ENCODE measurements at places on chromosomes 4 and X.

GRCh38 chrX:114964374-114964773, 53.0 kb downstream of the IL13RA2 start:
- DNase-seq, result no peak

- DNase-seq, result no peak
These were observed 71.5 kb downstream of the PLS3 start for GRCh38 chrX:115632455-115632854.

DNA sequence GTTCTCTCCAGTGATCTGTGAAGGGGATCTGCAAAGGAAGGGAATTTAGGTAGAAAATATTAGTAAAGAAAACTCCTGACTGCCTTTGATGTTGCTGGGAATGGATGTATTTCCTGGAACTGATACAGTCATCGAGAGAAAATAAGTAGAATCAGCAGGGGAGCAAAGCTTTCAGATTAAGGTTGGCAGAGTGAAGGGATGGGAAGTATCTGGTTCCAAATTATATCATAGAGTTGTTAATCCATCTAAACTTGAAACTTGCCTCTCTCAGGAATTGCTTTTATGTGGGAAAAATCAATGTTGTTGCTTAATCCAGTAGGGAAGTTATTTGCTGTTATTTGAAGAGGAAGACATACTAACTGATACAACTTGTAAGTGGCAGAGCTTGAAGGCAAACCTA, 19.3 kb downstream of the EPHA5 start:
- DNase-seq, result no peak

- no peak for DNase-seq
These were observed 65.1 kb downstream of the ADAM29 start for GRCh38 chr4:174983128-174983750.

- DNase-seq, result no peak
These were observed 155.5 kb upstream of the PSAPL1 start for GRCh38 chr4:7590189-7590588.

GRCh38 chr4:128633067-128633466, 176.4 kb upstream of the JADE1 start:
- DNase-seq, result no peak

GRCh38 chrX:74248889-74249288, 55.1 kb upstream of the ZCCHC13 start:
- DNase-seq, result no peak

GRCh38 chr4:37665333-37666320, 20.5 kb downstream of the RELL1 start:
- DNase-seq, result no peak

DNA sequence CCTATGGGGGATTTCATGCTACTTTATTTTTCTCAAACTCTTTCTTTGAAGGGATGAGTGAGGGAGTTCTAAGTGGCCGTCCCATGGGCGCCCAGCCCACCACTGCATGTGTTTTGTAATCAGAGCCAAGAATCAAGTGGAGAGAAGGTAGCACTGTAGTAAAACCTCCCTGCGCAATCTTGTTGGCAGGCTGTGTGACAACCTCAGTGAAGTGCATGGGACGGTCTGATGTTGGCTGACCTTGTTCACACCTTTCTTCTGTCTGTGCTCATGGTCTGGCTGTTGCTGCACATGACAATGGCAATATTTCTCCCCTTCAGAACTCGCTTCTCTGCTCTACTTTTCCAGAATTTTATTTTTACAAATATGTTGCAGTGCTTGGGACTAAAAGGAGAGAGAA, 71.2 kb upstream of the SHISA3 start:
- DNase-seq, result no peak

GRCh38 chrX:28303486-28303885, 283.8 kb upstream of the IL1RAPL1 start:
- no peak for DNase-seq

DNA sequence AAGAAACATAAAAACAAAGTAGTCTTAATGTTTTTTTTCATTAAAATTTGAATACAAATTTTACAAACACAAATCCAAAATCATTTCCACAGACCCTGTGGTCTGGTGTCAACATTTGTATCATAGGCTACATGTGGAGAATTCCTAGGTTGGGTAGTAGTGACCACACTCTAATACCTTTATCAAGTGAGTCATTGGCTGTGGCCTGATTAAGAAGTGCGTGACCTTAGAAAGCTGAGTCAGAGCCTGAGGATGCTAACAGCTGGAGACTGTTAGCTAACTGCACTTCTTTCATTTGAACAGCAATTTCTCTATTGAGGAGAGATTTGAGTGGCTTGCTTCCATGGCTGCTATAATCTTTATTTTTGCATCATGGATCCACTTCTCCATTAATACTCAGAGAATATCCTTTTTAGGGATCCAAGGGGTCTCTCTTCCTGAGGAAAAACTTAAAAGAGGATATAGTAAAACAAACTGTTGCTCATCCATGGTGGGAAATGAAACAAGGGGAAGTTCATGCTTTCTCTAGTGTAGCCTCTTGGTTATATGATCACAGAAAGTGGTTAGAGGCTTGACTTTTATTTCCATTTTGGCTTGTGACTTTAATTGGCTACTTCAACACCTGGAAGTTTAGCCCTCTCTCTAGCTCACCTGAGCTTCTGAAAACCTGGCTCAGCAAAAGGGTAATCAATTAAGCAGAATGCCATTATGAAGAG, 335.8 kb downstream of the PABPC4L start:
- DNase-seq, result no peak

- DNase-seq, result no peak
These were observed 157.3 kb downstream of the RRAGB start for GRCh38 chrX:55874807-55875206.

GRCh38 chrX:123277347-123277746, 93.3 kb downstream of the GRIA3 start:
- DNase-seq, result no peak

GRCh38 chr4:82523179-82523578, 38.6 kb downstream of the TMEM150C start:
- DNase-seq, result no peak

- no peak for DNase-seq
These were observed 984.9 kb upstream of the INTU start for GRCh38 chr4:126647756-126648397.

DNA sequence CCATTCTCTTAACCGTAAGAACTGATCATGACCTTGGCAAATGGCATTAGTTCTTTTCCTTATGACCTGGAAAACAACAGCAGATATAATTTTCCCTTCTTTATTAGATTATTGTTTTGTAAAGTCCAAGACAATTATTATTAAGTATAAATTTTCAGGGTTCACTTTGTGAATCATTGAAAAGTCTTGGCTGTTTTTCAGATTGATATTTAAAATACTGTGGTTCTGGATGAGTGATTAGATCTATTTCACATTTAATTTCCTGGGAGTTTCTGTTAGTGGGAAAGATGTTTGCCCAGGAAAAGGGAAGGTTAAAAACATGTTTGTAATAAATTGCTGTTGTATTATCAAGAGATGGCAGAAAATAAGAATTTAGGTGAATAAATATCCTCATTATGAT, 194.9 kb downstream of the TLL1 start:
- DNase-seq, result no peak

DNA sequence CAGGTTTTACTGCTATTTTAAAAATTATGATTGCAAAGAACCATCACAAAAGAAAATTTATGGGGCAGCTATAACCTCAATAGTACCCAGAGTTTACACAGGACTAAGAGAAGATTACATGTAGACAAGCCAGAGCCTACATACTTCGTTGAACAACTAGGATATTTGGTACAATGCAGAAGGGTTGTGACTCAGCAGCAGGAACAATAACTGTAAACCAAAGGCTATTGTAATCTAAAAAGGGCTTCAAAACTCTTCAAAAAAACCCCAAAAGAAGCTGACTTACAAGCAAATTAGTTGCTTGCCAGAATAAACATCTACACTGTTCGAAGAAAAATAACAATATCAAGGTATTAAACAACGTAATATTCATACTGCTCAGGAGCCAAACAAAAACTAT, 618.0 kb downstream of the STPG2 start:
- no peak for DNase-seq

DNA sequence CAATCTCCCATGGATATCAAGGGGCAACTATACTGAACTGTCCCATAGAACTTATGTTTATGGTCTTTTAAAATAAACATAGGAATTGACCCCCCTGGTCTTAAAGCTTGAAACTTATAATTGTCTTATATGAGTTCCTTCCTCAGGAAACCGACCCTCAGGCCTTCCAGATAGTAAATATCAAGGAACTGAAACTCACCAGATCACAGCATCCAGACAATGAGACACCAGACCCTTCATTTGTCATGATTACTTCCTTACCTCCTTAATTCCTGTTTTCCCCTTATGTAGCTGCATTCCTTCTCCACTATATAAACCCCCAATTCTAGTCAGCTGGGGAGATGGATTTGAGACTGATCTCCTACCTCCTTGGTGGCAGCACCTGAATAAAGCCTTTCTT, 94.8 kb upstream of the GRPR start:
- DNase-seq, result no peak

DNA sequence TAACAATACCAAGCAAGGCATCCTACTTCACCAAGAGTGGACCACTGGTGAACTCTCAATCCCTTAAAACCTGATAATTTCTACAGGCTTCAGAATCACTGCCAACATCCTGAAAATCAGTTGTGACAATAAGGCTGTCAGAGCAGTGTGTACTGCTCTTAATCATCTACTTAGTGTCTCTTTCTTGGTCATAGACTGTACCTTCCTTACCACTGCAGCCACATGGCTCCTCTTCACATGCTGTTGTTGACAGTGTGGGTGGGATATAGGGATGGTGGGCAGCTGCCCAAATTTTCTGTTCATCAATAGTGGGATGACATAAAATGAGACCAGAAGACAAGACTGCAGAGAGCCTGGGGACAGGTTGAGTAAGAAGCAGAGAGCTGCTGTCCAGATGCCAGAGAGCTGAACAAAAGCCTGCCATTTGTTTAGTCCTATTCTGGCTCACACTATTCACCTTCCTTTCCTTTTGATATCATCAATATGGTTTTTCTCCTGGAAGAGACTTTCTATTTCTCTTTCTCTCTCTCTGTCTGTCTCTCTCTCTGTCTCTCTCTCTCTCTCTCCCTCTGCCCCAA, 178.9 kb downstream of the MGST2 start:
- DNase-seq, result no peak

DNA sequence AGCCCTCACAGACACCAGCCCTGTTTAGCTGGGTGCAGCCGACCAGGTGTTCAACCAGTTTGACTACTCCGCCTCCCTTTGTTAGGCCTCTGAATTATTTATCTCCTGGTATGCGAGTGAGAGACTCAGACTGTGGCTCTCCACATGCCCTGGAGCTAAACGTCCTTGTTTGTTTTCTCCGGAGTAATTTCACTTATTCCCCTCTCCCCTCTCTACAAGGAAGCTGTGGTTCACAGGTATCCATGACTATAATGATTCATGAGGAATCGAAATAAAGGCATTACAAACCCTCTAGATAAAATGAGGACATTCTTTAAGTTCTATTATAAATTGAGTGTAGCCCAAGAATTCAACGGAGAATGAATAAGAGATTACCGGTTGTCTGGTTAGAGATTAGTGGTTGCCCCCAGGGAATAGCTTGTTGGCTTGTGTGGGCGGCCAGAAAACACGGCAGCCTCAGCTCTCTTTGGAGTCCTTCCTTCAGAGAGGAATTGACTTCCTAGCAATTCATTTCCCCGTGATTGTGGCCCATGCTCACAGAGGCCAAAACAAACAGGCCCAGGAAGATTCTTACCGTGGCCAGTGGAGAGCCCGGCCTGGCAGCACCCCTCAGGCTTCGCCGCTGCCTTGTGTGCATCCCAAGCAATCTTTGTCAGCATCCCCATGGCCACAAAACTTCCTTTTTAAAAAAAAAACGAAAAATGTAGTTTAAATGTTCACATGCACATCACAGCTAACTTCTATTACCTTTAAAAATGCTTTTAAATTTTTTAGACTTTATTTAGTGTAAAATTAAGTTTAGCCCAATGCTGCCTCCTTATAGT, 60.2 kb upstream of the CBR4 start:
- no peak for DNase-seq

DNA sequence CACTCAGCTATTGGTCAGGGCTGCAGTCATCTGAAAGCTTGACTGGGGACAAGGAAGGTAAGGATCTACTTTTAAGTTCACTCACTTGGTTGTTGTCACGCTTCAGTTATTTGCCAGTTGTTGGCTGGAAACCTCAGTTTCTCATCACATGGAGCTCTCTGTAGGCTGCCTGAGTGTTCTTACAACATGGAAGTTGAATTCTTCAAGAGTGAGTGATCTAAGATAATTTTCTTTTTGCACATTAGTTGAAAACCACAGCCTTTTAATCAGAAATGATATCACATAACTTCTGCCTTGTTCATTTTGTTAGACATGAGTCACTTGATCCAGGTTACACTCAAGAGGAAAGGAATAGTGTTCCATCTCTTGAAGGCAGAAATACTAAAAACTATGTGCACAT, 552.7 kb downstream of the RAPGEF2 start:
- no peak for DNase-seq

- no peak for DNase-seq
These were observed 34.7 kb downstream of the SLC25A5 start for GRCh38 chrX:119502727-119503483.

DNA sequence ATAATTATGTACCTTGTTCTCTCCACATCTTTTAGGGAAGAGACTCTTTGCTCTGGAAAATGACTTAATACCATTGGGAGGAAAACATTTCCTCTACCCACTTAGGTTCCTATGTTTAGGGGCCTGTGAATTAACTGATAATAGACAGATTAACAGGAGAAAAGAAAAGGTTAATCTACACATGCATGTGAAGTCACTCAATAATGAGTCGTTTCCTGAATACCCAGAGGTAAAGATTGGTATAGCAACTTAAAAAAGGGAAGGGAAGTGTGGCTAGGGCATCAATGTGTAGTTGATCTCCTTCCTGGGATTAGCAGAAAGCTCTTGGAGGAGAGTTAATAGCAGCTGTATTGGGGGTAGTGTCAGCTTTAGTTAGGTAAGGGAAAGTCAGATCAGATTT, 419.5 kb upstream of the ATOH1 start:
- no peak for DNase-seq

DNA sequence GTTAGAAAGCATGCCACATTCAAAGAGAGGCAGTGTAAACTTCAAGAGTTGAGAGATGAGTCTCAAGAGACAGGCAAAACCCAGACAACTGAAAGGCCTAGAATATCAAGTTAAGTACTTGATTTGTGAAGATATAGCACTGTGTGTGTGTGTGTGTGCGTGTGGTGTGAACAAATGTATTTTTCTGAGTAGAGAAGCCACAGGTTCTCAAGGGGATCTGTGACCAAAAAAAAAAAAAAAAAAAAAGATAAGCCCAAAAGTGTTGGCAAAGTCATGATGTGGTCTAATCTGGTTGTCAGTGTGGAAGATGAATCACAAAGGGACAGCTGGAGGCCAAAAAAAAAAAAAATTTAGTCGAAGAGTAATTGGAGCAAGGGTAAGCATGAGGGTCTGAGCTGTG, 3.9 kb downstream of the RIPPLY1 start:
- no peak for DNase-seq

DNA sequence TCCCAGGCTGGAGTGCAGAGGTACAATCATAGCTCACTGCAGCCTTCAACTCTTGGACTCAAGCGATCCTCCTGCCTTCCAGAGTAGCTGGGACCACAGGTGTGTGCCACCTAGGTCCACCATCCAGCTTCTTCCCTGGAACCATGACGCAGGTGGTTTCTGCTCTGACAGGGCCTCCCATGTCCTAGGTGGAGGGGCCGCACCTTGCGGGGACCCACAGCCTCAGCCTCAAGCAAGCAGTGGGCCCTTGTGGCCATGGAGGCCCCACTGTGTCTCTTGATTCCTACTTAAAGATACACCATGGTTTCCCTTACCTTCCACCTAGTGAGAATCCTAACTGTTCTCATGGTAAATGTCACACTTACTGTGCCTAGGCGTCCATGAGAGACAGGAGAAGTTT, 6.9 kb upstream of the GPR78 start:
- DNase-seq, result no peak

- no peak for DNase-seq
These were observed 209.8 kb downstream of the RTL9 start for GRCh38 chrX:110568441-110568840.

- no peak for DNase-seq
These were observed 11.3 kb downstream of the BLOC1S4 start for GRCh38 chr4:6727081-6727942.

All from stimulated activated naive CD8-positive, alpha-beta T cell treated with anti-CD3 and anti-CD28 coated beads, Interleukin-15, amount 100 ng/mL, for 72 hours (primary cell).